IMR-90 (cell line): ENCODE measurements at places on chromosomes 7 and 10. TPM values are rescaled to one million over a fixed set of nuclear protein-coding genes. Genes with fewer than 3 reads are reported as not detected.

PLAC9 gene
- total RNA-seq, result 1.6 and 1.9 TPM in 2 replicates

IGFBP1 gene
- not detected in 2 replicates for total RNA-seq

PAX4 gene
- not detected in 2 replicates for total RNA-seq

SPRN gene
- 0.28 and 0.36 TPM in 2 replicates for total RNA-seq

GPR141 gene
- total RNA-seq, result not detected in 2 replicates

MMP21 gene
- not detected in 2 replicates for total RNA-seq

CUZD1 gene
- 0.36 and 0.56 TPM in 2 replicates for total RNA-seq

TAC1 gene
- not detected in 2 replicates for total RNA-seq

NEUROD6 gene
- not detected in 2 replicates for total RNA-seq

RNF32 gene
- 0.36 and 0.56 TPM in 2 replicates for total RNA-seq

TSPAN12 gene
- 0.72 and 1.1 TPM in 2 replicates for total RNA-seq

CRYGN gene
- not detected in 2 replicates for total RNA-seq

TRAPPC14 gene
- 4.4 and 4.5 TPM in 2 replicates for total RNA-seq

GNGT1 gene
- not detected in 2 replicates for total RNA-seq

ANKRD1 gene
- total RNA-seq, result 10.8 and 19.4 TPM in 2 replicates

GIMAP4 gene
- not detected in 2 replicates for total RNA-seq

CALCR gene
- not detected in 2 replicates for total RNA-seq
